ENCODE measurements at places on chromosomes 16 and 17.

- peak; percentile 56 for DNase-seq
These were observed 4.4 kb upstream of the FOXJ1 start for GRCh38 chr17:76145231-76146052.

DNA sequence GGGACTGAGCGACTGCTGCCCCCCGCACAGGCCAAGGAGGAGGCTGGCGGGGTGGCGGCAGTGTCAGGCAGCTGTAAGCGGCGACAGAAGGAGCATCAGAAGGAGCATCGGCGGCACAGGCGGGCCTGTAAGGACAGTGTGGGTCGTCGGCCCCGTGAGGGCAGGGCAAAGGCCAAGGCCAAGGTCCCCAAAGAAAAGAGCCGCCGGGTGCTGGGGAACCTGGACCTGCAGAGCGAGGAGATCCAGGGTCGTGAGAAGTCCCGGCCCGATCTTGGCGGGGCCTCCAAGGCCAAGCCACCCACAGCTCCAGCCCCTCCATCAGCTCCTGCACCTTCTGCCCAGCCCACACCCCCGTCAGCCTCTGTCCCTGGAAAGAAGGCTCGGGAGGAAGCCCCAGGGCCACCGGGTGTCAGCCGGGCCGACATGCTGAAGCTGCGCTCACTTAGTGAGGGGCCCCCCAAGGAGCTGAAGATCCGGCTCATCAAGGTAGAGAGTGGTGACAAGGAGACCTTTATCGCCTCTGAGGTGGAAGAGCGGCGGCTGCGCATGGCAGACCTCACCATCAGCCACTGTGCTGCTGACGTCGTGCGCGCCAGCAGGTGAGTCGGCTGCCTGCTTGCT, 5.6 kb upstream of the TMEM88 start:
- no peak for DNase-seq

DNA sequence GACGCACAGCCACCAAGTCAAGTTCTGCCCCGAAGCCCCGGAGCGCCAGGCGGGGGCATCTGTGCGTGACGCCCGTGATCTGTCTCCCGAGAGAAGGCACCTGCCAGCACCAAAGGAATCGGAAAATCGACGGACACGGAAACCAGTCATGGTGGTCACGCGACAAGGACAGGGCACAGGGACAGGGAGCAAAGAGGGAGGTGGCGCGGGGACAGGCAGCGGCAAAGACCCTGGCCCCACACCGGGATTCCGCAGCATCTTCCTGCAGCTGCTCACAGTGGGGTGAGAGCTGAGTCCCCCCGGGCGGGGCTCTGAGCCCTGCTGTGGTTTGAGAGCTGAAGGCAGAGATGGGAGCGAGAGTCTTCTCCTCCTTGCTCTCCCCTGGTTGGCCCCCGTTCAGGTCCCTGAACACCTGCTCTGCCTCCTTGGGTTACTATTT, 56.4 kb downstream of the ABR start:
- DNase-seq: no peak

GRCh38 chr17:4744999-4745969, 5.6 kb upstream of the CXCL16 start:
- no peak for DNase-seq

DNA sequence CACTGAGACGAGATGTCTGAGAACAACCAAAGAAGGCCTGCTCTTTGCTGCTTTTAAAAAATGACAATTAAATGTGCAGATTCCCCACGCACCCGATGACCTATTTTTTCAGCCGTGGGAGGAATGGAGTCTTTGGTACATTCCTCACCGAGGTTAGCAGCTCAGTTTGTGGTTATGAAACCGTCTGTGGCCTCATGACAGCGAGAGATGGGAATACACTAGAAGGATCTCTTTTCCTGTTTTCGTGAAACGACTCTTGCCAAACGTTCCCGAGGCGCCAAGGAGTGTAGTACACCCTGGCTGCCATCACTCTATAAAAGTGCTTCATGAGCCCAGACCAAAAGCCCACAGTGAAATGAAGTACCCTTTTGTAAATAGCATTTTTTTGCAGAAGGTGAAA, 87.8 kb downstream of the CRISPLD2 start:
- no peak for DNase-seq

GRCh38 chr16:3152277-3152990, 17.6 kb downstream of the ZNF213 start:
- peak; percentile 55 for DNase-seq

DNA sequence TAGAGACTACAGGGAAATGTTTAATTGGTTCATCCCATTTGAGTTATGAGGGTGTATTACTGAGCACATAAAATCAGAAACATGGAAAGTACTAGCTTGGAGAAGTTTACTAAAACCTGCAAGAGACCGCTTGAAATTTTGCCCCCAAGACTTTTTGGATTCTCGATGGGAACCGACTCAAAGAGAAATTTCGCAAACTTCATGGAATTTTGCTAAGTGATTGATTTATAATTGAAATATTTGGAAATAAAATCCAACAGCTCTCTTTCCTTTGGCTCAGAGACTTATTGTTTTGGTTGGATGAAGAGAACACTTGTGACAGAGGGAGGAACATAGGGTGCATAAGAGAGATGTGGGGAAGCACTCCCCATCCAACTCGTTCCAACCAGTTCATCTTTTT, 574.4 kb downstream of the WWOX start:
- no peak for DNase-seq

- DNase-seq: no peak
These were observed 49.9 kb downstream of the RBFOX1 start for GRCh38 chr16:7382521-7382920.

DNA sequence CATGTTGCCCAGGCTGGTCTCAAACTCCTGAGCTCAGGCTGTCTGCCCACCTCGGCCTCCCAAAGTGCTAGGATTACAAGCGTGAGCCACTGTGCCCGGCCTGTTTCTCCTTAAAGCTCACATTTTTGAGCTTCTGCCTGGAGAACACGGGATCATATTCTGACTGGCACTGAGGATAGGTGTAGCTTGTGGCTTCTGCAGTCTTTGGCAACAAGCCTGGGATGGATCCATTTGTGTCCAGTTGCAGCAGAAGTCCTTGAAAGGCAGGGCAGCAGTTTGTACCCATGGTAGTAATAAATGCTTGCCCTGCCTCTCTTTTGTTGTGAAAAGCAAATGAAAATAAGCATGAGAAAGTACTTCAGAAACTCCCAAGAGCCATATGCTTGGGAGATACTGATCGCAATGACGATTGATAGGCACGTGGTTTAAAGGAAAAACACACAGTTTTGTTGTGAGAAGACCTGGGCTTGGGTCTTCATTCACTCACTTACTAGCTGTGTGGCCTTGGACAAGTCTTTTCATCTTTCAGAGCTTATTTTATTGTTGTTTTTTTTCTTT, 3.1 kb upstream of the CORO7 start:
- no peak for DNase-seq

- DNase-seq: no peak
These were observed 7.2 kb downstream of the GAS2L2 start for GRCh38 chr17:35745749-35746320.

DNA sequence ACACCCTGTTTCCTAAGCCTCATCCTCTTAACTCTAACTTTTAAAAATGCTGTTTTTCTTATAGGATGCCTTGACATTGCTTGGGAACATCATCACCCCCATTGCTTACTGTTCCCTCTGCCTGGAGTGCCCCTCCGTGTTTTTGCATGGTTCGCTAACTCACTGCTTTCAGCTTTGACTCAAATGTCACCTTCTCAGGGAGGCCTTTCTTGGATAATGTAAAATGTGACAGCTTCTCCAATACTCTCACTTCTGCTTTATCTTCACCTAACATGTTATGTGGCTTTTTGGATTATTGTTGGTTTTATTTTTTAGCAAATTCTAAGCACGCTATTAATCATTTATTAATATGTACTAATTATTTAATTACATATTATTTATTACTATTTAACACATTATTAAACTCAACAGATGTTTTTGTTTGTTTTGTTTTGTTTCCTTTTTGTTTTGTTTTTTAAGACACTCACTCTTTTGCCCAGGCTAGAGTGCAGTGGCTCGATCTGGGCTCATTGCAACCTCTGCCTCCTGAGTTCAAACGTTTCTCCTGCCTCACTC, 3.8 kb downstream of the CRYM start:
- no peak for DNase-seq

DNA sequence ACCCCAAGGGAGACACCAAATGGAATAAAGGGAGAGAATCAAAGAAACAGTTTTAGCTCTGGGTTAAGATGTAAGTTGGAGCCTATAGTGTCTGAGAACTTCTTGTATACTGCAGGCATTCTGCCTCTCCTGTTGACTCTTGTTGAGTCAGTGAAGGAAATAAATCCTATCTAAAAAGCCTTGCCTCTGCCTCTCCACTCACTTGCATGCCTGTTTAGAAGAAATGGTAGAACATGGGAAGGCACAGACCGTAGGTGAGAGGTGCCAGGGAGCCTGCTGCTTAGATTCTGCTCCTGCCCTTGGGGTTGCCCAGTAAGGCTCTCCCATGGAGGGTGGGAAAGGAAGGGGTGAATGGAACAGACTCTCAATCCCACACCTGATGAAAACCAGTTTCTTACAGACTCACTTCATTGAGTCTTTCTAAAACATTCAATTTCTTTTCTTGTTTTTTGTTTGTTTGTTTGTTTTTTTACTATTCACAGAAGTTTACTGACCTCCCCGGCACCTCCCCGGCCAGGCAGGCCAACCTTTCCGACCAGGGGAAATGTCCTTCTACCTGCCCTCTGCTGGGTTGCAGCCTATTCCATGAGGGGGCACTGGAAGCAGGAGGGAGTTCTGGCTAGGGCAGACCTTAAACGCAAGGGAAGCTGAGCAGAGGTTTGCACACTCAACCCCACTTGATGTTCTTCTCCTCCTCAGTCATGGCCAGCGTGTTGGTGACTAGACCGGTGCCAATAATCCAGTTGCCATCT, 211.7 kb upstream of the WSB1 start:
- no peak for DNase-seq

- DNase-seq: no peak
These were observed 148.4 kb downstream of the PRKCA start for GRCh38 chr17:66450852-66451158.

- DNase-seq: no peak
These were observed 46.4 kb downstream of the IRF8 start for GRCh38 chr16:85945424-85945751.

DNA sequence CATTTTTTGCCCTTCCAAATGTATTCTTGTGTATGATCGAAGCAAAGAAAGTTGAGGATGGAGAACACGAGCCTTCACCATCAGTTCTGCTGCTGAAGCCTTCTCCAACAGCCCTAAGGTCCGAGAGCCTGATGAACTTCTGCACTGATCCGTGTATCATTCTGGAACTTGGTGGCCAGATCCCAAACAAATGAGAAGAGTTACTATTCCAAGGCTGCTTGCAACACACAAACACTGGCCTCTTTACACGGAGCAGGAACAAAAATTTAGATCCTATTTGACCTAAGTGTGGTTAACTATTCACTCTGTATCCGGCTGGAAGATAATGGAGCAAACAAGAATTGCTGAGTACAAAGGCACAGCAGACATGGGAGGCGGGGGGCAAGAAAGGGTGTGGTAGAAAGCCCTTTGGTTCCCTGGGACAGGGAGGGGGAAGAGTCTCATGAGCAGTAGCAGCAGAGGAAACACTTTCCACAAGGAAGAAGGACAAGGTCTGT, 282.9 kb downstream of the SOX9 start:
- no peak for DNase-seq

DNA sequence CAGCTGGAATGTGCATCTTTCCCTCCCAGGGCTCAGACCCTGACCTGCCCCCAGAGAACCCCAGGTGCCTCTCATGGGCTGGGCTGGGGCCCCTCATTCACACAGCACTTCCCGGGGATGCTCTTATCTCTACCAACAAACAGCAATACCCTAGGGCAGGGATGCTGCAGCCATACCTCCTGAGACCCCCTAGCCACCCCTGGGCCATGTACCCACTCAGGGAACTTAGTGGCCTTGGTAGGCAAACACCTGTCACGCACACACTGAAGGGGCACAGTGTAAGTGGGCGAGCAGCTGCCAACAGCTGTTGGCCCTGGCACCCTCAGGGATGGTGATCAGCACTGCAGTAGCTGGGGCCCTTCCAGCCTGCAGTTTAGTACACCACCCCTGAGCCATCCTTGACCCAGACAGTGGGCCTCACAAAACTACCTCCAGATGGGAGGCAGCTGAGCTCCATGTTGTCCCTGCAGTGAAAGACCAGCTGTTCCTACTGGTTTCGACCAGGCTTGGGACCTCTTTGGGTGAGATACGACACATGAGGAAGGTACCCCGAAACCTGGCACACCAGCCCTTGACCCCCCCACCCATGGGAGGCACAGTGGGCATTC, 1723.6 kb downstream of the TP53TG3F start:
- DNase-seq: no peak

- DNase-seq: no peak
These were observed 23.4 kb downstream of the CYLD start for GRCh38 chr16:50765260-50765659.

GRCh38 chr16:54242199-54242598, 44.4 kb downstream of the IRX3 start:
- DNase-seq: no peak

- no peak for DNase-seq
These were observed 6.9 kb downstream of the IGFBP4 start for GRCh38 chr17:40450175-40450574.

- no peak for DNase-seq
These were observed 47.2 kb downstream of the ZFPM1 start for GRCh38 chr16:88500255-88500661.

- no peak for DNase-seq
These were observed 69.8 kb downstream of the CLEC16A start for GRCh38 chr16:11014136-11014535.

GRCh38 chr17:74512624-74513091, 18.6 kb downstream of the CD300LB start:
- DNase-seq: no peak

GRCh38 chr16:85326113-85326793, 214.0 kb upstream of the CIBAR2 start:
- no peak for DNase-seq

GRCh38 chr16:31141489-31142108, 6.1 kb upstream of the PRSS8 start:
- no peak for DNase-seq

DNA sequence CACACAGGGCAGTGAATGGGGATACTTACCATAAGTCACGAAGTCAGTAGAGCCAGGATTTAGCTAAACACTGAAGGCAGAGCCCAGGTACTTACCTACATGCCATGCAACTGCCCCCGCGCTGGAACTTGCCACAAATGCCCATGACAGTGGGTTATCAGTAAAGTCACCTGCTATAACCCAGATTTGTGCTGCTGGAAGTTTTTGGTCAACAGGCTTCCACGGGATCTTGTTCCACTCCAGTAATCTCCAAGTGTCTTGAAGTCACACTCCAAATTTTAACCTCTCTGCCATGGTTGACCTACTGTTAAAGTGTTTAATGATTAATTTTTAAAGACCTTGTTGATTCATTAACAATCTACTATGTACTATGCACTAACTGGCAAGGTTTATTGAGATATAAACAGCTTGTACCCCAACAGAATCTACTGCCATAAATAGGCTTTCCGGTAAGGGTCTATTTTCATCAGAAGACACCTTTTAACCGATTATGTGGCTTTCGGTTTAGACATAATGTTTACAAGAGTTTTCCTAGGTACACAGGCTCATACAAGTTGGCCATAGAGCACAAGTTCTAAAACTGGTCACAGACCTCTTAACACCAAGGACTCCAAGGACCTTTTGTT, 6.3 kb upstream of the SLC5A11 start:
- DNase-seq: no peak
